ENCODE measurements at places on chromosomes 1 and 21.

DNA sequence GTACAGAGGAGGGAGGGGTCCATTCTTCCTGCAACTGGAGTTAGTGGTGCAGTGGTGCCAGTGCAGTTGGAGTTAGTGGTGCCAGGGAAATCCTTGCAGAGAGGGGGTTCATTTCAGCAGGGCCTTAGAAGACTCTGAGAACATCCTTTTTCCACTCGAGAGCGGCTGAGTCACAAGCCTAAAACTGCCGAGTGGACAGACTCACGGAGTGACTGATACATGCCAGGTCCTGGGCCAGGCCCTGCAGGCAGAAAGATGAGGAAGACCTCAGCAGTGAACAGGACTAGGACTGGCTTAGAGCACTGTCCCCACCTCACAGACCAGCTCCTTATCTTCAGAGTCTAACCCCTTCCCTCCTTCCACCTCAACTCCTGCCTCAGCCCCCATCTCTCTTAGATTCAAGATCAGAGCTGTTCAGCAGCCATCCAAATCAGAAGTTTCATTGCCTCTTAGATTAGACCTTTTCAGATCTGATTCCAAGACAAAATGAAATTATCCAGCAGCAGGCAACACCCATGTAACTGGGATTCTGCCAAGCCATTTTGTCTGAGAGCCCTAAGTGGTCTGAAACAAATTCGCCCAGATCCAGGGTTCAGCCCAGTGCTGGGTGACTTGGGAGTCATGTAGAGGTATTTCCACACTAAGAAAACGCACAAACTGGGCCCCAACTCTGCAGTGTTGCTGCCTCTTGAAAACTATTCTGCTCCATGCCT lies 12.7 kb upstream of the IKBKE start:
- no peak for DNase-seq

- DNase-seq, result no peak
Observed at GRCh38 chr1:37497832-37498231, 16.7 kb downstream of the MEAF6 start.

DNA sequence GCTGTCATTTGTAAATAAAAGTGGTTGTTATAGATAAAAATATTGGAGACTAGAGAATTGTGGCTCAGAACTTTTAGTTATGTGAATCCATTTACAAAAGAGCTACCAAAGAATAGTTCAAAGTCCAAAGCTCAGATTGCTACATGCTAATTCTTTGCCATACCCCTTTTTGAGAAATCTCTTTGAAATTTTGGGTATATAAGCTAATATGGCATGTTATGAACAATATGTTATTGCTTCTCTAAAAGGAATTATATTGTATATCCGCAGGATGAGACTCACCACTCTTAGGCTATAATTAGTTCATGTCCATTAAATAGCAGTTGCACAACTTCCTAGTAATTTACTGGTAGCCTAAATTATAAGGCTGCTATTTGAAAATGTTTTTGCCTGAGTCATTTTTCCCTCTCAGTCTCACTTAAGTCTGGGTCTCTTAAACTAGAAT lies 178.0 kb downstream of the ZNF281 start:
- DNase-seq, result no peak

DNA sequence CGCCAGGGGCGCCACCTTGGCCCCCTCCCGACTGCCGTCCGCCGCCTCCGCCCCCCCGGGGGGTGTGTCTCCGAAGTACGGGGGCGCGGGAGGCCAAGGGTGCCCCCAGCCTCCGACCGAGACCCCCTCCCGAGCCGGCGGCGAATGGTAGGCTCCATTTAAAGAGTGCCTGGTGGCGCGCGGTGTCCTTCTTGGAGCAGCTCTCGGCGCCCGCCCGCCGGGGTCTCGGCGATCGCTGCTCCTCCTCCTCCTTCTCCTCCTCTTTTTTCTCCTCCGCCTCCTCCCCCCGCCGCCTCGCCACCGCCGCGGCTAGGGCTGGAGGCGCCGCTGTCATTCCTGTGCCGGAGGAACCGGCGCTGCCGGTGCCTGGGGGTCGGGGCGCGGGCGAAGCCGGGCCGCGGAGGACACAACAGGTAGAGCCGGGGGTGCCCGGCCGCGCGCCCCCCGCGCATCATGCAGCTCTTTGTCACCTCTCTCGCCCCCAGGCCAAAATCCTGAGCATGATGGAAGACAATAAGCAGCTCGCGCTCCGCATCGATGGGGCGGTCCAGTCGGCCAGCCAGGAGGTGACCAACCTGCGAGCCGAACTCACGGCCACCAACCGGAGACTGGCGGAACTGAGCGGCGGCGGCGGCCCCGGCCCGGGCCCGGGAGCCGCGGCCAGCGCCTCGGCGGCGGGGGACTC lies at the start of gene KAZN:
Gene KAZN (plus strand): TSS at position 188 of the 685 bp plus-strand sequence.
- no peak for DNase-seq

DNA sequence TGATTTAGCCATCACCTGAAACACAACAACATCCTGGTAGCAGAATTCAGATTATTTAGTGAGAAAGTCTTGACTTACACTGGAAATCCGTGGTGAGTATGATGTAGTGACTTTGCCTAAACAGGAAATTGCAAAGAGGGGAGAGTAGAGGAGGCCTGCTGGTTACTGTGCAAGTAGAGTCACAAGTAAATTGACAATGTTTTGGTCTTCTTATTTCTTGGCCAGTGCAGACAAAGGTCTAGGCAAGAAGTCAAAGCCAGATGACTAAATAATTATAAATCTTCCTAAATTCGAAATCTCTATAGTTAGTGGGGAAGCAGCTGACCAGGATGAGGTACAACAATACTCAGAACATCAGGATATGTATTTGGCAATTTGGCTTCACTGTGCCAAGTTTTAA lies 159.5 kb upstream of the KCTD3 start:
- no peak for DNase-seq

DNA sequence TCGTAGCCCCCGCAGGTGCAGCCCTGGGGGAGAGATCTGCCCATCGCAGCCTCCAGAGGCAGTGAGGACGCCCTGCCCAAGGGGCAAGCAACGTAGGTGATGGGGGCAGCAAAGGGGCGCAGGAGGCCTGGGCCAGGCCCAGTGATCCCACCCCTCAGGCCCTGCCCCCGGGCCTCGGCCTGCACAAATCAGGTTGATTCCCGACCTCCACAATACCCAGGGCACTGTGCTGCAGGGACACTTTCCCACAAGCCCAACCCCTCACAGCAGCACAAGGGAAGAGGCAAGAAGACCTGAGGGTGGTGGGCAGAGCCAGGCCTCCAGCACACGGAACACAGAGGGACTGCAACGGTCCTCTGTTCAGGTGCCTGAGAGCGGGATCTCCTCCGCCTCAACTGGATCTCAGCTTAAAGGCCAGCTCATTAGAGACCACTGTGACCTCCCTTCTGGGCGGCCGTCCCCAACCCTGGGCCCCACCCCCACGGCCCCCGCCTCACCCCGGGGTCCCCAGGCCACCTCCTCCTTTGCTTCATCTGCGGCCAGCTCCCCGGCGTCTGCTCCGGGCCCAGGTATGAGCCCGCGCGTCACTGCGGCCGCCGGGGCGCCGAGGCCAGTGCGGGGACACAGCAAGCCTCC lies 812 bp upstream of the ARF1 start:
- peak; percentile 39 for DNase-seq

- DNase-seq, result no peak
Observed at GRCh38 chr1:15674386-15675159, 9.5 kb upstream of the PLEKHM2 start.

DNA sequence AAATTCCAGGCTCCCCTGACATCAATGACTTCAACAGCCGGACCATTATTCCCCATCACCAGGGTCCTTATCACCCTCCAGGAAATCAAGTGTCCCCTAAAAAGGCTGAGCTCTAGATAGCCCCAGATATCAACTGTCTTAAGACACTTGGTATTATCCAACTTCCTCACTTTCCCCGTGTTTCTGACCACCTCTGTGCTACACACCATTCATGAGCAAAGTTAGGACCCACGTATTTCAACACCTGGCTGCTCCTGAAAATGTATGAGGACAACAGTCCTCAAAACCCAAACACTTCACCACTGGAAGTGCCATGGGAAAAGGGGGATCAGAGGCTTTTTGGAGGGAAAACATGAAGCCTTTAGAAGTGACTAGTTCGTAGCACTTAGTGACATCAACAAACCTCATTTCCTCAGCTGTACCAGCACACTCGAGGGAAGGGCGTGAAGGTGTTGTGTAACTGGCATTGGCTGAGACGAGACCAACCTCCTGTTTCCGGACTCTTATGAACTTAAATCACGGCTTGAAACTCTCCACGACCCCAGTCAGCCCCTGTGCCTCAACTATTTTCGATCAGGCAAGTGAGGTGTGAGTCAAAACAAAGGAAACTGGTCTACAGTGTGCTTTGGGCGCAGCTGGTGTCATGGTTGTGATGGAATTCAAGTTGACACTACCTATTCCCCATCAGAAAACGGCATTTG lies 4.1 kb upstream of the CHD5 start:
- DNase-seq, result no peak

DNA sequence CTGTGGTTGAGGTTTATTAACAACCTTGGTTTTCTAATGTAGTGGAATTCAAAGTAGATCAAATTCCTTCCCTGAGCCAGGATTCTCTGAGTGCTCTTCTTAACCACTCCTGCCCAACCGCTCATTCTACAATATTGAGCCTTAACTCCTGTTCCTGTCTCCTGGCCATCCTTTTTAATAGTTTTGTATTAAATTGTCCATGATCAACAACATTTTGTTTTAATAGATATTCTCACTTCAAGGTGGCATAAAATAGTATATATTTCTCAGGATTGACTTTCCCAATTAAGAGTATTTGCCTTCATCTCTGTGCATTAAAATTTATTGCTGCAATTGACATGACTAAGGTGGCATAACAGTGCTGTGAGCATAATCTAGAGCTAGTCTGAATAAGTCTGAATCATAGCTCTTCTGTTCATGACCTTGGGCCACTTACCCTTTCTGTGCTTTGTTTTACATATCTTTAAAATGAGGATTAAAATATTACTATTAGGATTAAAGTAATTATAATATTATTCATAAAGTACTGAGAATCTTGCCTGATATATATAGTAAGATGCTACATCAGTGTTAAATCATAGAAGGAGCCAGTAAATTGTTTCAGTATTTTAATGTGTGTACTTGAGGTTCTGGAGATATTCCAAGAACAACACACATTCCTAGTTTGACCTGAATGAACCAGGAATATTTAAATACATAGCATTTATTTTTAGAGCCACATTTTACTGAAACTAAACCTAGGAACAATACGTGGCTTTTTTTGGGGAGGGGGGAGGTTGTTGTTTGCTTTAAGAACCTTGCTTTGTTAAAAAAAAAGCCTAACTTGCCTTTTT lies 76.4 kb downstream of the ADGRL2 start:
- no peak for DNase-seq

DNA sequence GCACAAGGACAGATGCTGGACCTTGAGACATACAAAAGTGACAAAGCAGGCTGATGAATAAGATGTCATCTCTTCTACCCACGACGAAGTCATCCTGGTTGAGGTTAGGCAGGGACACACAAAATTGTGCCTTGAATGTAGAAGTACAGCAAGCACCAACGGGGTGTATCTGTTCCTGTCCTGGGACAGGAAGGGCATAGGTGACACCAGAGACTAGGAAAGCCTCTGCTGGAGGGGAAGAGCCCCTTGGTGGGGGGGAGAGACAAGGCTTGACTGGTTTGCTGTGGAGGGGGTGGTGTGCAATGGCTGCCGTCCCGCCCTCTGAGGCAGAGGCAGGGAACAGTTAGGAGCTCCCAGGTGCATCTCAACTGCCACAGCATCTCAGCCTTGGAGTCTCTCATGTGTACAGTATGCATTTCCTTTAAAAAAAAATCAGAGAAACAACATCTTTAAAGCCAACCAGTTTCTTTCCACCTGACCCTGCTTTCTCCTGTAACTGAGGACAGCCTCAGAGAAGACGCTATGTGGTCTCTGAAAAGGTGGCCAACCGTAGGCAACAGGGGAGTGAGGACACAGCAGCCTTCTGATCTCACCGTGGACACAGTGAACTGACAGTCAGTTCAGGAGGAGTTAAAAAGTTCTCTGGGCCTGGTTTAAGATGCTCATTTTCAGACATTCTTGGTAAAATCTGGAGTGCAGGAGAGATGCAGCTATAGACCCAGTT lies 17.7 kb upstream of the GFI1 start:
- DNase-seq, result no peak

GRCh38 chr1:54874079-54874830 lies 12.7 kb downstream of the DHCR24 start:
- DNase-seq, result no peak

DNA sequence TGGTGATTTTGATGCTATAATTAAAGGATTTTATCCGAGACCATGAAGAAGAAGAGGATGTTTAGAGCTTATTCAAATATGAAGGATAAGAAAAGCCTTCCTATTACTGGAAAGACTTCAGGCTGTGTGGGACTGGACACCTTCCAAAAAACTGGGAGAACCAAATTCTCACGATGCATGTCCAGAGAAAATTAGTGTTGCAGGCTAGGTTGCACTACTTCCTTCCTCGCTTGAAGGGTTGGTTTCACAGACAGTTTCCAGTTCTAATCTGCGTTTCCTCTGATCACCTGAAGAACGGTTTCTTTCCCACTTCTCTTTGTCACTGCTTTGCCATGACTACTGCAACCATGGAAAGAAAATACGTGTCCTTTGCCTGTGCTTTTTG lies 2.0 kb downstream of the MTARC2 start:
- no peak for DNase-seq

DNA sequence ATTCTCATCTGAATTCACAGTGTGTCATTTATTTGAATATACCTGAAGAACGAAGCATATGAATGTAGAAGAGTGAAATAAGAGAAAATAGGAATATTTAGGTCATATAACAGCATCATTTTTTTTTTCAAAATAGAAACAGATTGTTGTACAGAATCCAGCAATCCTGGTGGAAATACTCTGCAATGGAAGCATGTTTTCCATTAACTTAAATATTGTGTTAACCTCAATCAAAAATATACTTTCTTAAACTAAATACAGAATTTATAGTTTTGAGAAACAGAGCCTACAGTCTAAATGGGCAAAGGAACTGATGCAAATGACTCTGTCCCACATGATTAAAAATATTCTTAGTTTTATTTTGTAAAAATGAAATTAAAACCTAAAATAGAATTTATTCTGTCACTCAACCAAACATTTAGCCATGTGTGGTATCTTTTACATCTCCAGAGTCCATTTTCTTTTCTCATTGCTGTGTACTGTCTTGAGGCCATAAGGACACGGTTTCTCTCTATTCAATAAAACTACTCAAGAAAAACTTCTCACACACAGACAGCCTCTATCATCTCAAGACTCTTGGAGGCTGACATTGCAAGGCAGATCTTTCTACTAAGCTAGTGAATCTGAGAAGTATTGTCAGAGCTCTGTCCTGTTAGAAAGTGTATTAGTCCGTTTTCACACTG lies 322.6 kb downstream of the LTN1 start:
- no peak for DNase-seq

- DNase-seq, result no peak
Observed at GRCh38 chr1:3691421-3692204, 39.3 kb downstream of the TP73 start.

GRCh38 chr1:100456880-100457279 lies 81.1 kb upstream of the GPR88 start:
- DNase-seq, result no peak

DNA sequence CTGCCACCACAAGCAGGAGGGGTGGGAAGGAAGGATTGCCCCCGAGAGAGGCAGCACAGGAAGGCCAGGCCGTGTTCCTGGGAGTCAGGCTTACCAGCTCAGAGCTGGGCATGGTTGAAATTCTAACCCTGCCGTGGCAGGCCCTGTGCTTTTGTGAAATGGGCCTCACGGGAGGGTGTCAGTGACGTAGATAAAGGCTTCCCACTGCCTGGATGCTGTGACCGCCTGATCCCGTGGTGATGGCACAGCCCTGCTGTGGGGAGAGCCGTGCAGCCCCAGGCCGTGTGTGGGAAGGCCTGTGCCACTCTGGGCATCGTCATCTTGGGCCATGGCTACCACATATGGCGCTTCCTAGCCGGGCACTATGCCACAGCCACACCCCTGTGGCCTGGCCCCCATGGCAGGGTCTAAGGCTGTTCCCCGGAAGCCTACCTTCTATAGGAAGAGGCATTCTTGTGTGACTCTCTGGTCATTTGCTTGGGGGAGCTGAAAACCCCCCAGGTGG lies 161.3 kb downstream of the PCBP3 start:
- no peak for DNase-seq

Measured in stimulated activated CD4-positive, alpha-beta T cell treated with anti-CD3 and anti-CD28 coated beads, Interleukin-15, amount 100 ng/mL, for 24 hours (primary cell).